A549 treated with ZK216348 at 1 μM for 4 hours (cell line): ENCODE measurements at places on chromosomes 6 and 20. TPM values are rescaled to one million over a fixed set of nuclear protein-coding genes. Genes with fewer than 3 reads are reported as not detected.

Gene CLDN20
- not detected in 5 replicates for total RNA-seq

Gene PKIB
- 0.54 to 0.66 TPM (median 0.66 TPM) in 5 replicates for total RNA-seq

Gene TNFRSF6B
- 0.33 to 1.4 TPM (median 0.86 TPM) in 5 replicates for total RNA-seq

Gene FRS3
- 1.5 to 3.3 TPM (median 2.3 TPM) in 5 replicates for total RNA-seq

Gene LTB
- total RNA-seq, result 0.21 to 0.76 TPM (median 0.45 TPM) in 4 of 5 replicates, not detected in the other

Gene RSPH9
- total RNA-seq, result 0.13 to 0.31 TPM (median 0.24 TPM) in 5 replicates

Gene CST2
- total RNA-seq, result 0.28 to 0.83 TPM (median 0.50 TPM) in 4 of 5 replicates, not detected in the other

Gene BNIP5
- not detected in 5 replicates for total RNA-seq

Gene OPN5
- not detected in 5 replicates for total RNA-seq

Gene WFDC5
- not detected in 5 replicates for total RNA-seq
